CD4-positive, alpha-beta T cell treated with Interleukin-15 for 1 hour (primary cell): ENCODE measurements at places on chromosomes 1 and 21.

DNA sequence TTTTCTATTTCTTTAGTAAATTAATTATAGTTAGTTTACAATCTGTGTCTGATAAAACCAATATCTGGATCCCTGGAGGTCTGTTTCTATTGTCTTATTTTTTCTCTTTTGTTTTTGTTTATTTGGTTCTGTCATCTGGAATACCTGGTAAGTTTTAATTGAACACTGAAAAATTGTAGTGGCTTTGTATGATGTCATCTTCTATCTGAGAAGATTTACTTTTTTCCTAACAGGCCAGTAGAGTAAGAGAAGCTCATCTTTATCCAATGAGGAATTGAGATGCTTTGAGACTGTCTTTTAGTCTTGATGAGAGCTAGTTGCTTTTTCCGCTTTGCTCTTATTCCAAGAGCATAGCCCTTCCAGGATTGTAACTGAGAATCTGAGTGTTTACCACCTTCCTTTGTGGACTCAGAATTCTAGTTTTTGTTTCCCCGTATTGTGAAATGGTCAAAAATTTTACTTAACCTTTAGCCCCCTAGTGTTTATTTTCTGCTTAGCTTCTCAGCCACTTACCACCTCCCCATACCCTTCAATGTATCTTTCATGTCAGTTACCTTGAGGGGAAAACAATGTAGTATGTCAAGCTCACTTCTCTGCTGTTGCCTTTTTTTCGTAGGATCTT lies 25.0 kb downstream of the PTGFRN start:
- no peak for DNase-seq

DNA sequence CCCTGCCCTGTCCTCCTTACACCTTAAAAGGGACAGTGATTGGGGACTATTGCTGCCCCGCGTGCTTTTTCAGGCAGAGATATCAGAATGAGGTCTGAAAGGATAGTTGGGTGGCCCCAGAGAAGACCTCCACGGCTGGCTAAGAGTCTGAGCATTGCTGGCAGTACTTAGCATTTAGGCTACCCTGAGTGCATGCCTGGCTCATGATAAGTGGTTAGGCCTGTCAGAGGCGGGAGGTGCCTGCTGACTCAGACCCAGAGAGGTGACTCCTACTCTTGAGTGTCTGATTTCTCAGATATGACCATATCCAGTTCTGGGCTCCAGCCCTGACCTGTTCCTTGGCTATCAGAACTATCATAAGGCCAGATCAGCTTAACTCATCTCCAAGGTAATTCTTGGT lies 213.7 kb downstream of the PBX1 start:
- DNase-seq: no peak

DNA sequence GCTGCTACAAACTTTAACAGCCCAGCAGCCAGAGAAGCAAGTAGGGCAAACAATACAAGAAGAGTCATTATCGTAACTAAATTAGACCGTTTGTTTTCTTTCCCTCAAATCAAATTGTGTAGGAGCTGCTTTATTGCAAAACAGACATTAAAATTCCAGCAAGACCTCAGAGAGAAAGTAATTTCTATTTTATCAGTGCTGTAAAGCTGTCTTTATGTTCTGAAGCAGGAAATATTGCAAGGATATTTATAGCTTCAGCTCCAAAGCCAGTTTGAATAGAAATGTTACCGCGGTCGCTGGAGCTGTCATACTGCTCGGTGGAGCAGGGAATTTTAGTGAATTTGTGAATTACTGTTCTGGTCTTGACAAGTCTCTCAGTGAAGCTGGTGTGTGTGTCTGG lies 503.8 kb upstream of the PLXNA2 start:
- no peak for DNase-seq

DNA sequence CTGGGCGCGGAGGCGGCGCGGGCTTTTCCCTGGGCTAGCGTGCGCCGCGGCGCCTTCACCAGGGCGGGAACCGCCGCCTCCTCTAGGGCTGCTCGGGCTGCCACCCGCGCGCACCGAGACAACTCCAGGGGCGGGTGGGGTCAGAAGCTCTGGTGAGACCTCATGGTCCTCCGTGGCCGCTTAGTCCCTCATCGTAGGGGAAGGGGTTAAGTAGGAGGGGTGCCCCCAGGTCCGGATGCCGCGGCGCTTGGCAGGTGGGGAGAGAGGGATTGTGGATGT lies 559 bp downstream of the SERTAD4 start:
- no peak for DNase-seq

DNA sequence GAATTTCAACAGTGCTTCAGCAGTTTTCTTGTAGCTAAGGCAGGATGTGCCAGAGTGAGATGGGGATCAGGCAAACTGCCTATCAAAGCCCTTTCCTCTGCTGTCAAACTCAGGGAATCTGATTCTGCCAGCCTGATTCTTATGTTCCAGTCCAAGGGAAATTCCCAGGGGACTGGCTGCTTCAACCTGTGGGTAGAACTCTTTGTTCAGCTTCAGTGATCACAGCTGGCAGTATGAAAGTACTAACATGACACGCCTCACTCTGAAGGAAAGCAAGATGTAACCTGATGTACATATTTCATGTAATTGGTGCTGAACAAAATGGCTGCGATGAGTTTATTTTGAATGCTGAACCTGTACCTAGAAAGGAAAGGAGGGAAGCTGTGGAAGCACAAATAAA lies 40.1 kb upstream of the SLC5A9 start:
- DNase-seq: no peak

- no peak for DNase-seq
Measured at GRCh38 chr1:29712284-29712651, 475.9 kb downstream of the PTPRU start.

- DNase-seq: no peak
Measured at GRCh38 chr1:89882348-89883029, 61.7 kb downstream of the LRRC8D start.

DNA sequence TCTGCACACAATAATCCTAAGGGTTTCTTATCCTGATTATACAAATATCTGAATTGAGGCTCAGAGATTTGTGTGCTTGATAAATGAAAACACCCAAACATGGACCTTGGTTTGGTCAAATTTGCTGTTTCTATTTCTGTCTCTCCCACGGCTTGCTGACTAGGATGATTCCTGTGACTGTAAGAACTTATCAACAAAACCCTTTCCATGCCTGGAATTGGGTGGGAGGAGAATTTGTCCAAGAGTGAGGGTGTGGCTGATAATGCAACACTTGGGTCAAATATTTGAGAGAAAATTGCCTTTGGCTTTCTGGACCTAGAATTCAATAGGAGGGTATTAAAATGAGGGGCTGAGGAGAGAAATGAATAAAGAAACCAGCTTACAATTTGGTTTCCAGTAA lies 48.0 kb downstream of the RHBG start:
- DNase-seq: no peak

DNA sequence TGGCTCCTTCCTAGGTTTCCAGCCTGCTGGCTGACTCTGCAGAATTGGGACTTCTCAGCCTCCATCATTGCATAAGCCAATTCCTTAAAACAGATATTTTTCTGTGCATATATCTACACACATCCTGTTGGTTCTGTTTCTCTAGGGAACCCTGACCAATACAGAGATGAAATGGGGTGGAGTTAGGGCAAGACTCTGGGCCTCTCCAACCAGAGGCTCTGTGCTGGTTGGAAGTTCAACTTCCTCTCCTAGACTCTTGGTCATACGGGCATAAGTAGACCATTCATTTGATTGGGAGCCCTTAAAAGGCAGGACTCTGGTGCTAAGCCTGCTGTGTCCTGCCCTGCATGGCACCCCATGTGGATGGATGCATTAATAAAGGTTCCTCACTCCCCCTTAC lies 55.0 kb downstream of the CNIH3 start:
- no peak for DNase-seq

DNA sequence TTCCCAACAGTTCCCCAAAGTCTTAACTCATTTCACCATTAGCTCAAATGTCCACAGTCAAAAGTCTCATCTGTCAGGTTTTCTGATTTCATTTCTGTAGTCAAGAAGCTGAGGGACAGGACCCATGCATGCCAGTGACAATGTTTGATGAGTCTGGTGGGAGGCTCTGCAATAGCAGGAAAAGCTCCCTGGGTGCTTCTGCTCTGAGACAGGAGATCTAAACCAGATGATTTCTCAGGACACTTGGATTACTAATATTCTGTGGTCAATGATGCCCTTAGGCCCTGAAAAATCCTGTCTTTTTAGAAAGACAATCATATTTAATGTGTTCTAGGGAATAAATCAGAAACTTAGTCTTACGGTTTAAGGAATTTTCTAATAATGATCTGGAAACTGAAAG lies 56.4 kb downstream of the PCBP3 start:
- no peak for DNase-seq

DNA sequence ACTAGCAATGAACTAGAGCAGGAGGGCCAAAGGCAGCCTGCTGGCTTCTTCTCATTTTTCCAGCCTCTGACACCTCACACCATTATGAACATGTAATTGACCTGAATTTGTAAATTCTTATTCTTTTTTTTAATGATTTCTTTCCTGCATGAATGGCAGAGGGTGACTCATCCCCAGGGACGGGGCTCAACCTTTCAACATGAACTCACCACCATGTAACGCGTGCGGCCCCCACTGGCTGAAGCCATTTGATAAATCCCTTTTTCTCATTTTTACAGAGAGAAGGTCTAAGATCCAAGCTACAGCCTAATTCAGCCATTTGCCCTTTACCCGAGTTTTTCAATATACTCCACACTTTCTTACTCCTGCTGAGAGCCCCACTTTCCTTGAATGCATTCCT lies 9.3 kb upstream of the ETS2 start:
- no peak for DNase-seq

DNA sequence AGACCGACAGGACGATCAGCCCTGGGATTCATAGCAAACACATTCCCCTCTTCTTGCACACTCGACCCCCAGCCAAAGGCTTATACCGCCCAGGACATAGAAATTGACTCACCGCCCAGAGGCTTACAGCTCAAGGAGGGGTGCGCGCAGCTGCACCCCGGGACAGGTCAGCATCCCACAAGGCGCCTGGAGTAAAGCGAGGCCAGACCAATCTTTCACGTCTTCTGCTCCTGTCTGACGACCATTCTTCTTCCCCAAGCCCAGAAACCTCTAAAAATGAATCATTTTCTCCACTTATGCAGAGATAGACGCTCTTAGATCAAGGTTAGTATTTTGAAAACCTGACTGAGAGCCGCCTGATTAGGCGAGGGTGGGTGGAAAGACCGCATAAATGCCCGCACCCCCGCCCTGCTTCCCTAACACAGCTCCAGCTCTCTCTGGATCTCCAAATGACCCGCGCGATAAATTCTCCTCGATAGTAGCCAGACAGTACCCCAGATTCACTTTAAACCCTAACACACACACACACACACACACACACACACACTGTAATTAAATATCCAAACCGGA lies 1.9 kb upstream of the LHX8 start:
- DNase-seq: no peak
